ENCODE measurements at places on chromosomes 1 and 21.

DNA sequence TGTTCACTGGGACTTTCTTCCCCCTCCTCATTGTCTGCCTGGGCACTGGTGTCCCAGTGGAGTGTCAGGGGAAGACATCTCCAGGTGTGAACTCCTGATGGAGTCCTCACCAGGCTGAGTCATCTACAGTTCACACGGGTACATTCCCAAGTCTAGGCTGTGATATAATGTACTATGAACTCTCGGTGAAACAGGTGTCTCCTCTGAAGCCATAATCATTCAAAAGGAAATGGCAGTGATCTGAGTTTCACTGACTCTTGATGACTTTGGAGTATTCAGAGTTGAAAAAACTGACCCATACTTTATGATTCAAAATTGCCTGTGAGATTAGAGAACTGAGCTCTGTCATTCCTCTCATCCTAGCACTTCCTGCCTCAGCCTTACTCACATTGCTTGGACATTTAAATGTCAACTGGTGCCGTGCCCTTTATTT lies 9.1 kb downstream of the LAMC2 start:
- no peak for DNase-seq

DNA sequence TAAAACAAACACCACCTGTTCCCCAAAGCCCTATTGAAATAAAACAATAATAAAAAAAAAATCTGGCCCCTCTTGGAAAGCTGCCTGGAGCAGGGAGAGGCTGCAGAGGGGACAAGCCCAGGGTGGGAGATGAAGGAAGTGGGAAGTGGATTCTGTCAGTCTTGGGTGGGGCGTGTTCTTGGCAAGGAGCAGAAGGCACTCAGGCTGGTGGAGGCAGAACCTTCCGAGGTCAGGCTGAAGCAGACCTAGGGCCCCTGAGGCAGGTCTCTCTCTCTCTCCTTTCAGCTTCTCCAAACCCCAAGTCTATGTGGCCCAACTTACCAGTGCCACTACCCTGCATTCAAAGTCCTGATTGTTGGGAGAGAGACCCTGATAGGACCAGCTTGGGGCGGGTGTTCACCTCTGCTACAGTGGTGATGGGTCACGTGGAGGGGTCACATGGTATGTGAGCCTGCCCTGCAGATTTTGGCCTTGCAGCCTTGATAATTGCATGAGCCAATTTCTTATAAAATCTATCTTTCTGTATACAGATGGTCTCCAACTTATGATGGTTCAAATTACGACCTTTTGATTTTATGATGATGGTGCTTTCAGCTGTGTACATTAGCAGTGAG lies 145.4 kb upstream of the C1orf174 start:
- no peak for DNase-seq

DNA sequence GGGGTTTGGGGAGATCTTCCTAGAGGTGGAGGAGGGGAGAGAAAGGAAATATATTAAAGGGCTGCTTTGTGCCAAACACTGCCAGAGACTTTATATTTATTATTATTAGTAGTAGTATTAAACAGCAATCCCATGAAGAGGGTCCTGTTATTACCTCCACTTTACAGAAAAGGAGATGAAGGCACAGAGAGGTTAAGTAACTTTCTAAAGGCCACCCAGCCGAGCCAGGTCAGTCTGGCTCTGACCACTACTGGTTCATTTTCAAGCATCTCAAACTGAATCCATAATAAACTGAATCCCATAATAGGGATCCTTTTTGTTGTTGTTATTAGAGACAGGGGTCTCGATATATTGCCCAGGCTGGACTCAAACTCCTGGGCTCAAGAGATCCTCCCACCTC lies 12.6 kb downstream of the NCMAP start:
- no peak for DNase-seq

GRCh38 chr1:209727785-209728184 lies 23.1 kb downstream of the HSD11B1 start:
- no peak for DNase-seq

- no peak for DNase-seq
Measured at GRCh38 chr1:98103617-98104285, 182.9 kb upstream of the DPYD start.

DNA sequence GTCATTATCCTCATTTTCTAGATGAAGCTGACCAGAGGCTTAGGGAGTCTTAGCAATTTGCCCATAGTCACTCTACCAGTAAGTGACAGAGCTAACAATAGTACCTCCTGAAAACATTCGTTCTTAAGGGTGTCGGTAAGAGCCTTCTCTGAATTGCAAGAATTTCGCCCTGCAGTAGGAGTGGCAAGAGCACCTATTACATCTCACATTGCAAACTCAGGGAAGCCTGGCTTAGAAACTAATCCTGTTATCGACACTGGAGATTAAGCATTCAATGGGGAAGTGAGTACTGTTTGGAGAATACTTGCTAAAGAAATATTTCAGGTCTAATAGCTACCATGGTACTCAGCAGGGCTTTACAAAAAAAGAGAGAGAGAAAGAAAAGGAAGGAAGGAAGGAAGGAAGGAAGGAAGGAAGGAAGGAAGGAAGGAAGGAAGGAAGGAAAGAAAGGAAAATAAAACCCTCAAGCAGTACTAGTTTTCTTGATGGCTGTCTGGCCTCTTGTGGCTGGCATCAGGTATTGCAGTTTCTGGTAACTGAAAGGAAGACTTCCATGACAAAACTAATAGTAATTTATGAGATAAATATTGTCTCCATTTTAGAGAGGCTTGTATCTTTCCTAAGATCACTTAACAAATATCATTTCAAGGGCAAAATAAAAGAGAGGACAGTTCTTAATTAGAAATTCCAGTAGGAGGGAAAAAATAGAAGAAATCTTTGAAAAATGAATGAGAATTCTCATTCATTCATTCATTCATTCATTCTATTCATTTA lies 10.4 kb downstream of the C1orf226 start:
- DNase-seq, result no peak

DNA sequence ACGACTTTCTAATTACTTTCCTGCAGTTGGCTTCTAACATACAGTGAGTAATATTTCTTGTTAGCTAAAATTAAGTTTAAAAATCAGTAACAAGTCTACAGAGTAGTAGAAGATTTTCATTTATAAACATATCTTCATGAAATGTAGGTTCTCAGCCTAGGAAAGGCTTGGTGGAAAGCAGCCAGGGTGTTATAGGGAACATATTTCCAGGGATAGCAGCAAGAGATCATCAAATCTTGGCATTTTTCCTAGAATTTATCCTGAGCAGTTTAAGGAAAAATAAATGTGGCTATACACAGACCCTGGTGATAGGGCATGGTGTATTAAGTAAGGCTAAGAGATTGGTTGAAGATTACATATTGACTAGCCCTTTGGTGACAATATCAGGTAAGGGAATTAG lies 203.5 kb upstream of the NEGR1 start:
- no peak for DNase-seq

- no peak for DNase-seq
Measured at GRCh38 chr21:26085882-26086281, 84.7 kb downstream of the APP start.

DNA sequence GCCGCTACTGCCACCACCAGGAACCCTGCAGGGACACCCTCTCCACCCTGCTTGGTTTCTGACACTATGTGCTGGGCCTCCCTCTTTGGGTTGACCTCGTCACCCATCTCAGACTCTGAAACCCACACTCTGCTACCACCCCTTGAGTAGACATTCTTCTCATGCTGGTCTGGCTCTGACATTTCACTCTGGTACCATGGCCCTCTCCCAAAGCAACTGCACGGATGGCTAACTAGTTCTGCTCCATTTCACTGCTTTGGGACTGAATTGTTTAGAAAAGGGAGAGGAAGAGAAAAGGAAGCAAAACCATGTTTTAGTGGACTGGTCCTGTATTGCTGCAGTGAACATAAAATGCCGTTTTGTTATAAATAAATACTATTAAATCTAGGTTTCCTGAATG lies 137.8 kb downstream of the KCNK2 start:
- no peak for DNase-seq

DNA sequence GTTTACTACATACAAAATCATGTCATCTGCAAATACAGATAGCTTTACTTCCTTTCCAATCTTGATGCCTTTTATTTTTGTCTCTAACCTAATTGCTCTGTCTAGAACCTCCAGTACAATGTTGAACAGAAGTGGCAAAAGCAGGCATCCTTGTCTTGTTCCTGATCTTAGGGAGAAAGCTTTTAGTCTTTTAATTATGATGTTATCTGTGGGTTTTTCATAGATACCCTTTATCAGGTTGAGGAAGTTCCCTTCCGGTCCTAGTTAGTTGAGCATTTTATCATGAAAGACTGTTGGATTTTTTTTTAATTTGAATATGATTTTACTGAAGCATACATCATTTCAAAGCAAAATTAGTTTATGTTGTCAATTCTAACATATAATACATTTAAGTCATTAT lies 45.7 kb upstream of the DISC1 start:
- no peak for DNase-seq

- no peak for DNase-seq
Measured at GRCh38 chr1:178278916-178279686, 185.2 kb downstream of the RASAL2 start.

GRCh38 chr21:42228709-42229220 lies 9.8 kb downstream of the ABCG1 start:
- no peak for DNase-seq

Measured in GM04503 (cell line).